ENCODE measurements at places on chromosomes 7 and 10.

DNA sequence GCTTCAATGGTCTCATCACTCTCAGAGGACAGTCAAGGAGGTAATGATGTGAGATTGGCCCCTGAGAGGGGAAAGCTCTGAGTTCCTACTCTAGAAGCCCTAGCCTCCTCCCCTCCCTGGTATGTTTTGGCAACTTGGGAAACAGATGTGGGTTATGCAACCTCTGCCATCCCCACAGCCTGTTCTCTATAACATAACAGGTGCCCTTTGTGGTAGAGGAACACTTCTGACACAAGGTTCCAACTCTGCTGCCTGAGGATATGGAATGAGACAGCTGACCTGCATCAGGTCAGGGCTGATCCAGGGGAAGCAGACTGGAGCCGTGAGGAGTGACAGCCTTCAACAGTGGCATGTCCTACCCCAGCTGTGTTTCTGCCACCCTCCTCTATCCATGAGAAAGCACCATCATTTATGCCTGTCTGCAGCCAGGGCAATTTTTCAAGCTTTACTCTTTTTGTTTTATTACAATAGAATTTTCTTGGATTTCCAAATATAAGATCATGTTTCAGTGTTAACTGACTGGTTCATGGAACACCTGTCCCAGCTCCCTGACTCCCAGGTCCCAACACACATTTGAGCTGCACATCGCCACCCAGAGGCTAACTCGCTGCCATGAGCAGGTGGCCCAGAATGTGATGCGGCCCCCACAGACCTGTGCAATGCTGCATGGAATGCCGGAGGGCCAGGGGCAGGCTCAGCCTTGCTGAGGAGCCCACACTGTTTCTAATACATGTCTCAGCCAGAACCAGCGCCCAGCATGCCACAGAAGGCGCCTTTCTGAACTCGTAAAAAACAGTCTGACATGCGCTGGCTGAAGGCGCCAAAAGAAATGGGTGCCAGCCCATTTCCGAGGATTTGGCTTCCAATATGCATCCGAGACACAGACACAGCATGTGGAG is 124.8 kb upstream of the CHST15 start:
- no peak for DNase-seq

- no peak for DNase-seq
Observed at GRCh38 chr7:135795846-135796570, 47.4 kb upstream of the FAM180A start.

- peak; percentile 33 for DNase-seq
Observed at GRCh38 chr10:126315494-126316177, 72.6 kb downstream of the ADAM12 start.

DNA sequence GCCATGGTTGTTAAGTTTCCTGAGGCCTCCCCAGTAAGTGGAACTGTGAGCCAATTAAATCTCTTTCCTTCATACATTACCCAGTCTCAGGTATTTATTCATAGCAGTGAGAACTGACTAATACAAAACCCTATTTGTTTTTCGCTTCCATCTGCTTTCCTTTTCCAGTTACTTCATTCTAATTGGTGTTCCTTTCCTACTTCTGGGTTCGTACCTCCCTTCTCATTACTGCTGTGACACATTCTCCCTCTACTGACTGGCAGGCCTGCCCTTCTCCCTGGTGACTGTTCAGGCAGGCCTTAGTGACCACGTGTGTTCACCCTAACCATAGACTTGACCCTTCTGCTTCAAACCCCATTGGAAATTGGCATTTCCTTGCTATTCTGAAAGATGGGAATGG is 37.7 kb downstream of the MTURN start:
- no peak for DNase-seq

- DNase-seq, result no peak
Observed at GRCh38 chr7:132312531-132313055, 263.7 kb downstream of the PLXNA4 start.

- no peak for DNase-seq
Observed at GRCh38 chr7:149625340-149625946, 127.8 kb upstream of the ZNF746 start.

GRCh38 chr10:129871966-129872365 is 92.1 kb downstream of the EBF3 start:
- DNase-seq, result no peak

DNA sequence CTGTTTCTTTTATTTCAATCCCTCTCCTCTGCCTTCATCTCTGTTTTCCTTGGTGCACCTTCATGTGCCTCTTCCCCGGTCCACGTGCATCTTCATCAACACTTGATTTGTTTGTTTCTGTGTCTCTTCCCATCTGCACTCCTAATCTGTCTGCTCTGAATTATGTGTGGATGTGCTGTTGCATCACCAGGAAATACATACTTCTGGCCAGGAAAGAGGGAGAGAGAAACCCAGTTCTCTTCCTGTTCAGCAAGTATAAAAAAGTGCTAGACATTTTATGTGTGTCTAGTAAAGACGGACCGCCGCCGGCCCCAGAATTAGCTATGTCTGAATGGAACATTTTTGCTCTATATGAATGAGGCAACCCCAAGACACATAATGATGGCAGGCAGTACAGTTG is 93.8 kb downstream of the CALD1 start:
- DNase-seq, result no peak

DNA sequence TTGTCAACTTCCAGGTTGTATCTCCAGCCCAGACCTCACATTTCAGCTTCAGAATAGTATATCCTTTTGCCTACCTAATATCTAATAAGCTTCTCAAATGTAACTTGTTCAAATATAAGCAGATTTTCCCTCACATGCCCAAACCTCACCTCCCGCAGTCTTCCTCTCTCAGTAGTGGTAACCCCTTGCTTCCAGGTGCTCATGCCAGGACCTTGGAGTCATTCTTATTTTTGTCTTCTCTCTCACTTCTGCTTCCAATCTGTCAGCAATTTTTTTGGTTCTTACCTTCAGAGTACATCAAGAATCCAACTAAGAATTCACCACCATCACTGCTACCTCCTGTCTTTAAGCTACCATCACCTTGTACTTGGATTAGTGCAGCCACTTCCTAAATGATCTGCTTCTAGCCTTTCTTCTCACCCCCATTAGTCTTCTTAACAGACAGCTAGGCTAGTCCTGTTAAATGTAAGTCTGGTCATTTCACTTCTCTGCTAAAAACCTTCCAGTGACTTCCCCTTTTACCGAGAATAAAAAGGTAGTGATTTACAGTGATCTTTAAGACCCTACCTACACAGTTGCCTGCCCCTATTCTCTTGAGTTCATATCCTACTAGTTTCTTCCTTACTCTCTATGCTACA is 14.0 kb downstream of the ANKIB1 start:
- no peak for DNase-seq

DNA sequence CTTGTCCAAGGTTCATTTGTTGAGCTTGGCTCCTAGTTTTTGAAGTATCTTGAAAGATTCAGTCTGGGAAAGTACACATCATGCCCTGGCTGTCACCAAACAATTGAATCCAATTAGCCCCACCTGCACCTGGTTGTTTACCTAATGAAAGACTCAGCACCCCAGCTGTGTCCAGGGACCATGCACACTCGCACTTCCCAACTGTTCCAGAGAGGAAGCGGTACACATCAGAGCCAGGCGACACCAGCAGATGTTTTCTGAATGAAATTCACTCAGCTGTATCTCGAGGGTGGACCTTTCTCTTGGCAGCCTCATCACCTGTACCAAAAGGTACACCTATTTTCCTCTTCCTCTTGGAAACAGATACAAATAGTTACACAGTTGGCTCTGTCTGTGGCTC is 216.4 kb upstream of the LRGUK start:
- no peak for DNase-seq

GRCh38 chr7:116809636-116810266 is 52.6 kb upstream of the CAPZA2 start:
- no peak for DNase-seq

DNA sequence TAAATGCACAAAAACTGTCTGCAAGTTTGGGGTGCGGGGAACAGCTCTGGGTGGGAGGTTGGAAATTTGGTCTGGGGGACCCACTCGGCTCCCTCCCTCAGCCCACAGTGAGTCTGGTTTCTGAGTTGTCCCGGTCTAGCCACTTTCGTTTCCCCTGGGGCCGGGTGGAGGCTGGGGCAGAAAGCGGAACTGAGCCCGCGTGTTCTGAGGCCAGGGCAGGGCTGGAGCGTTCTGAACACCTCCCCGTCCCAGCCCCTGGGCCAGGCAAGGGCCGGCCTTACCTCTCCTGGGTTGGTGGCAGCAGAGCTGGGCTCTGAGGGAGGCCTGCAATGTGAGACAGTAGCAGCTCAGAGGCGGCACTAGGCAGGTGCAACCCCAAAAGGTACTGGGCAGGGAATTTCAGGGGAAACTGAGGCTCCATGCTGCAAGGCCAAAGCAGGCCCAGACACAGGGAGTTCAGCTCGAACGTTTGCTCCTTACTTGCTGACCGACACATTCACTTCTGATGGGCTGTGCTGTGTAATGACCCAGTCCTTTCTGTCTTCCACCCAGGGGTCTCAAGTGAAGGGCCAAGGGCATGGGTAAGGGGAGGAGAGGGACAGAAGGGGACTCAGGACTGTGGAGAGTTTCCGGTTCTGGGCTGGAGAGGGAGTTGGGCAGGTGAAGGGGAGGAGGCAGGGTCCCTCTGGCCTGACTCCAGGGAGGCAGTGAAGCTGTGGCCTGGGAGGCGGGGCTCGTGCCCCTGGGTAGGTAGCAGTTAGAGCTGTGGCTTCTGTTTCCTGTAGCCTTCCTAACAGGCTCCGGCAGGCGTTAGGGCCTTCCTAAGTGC is 3.0 kb downstream of the IRF5 start:
- DNase-seq, result no peak

DNA sequence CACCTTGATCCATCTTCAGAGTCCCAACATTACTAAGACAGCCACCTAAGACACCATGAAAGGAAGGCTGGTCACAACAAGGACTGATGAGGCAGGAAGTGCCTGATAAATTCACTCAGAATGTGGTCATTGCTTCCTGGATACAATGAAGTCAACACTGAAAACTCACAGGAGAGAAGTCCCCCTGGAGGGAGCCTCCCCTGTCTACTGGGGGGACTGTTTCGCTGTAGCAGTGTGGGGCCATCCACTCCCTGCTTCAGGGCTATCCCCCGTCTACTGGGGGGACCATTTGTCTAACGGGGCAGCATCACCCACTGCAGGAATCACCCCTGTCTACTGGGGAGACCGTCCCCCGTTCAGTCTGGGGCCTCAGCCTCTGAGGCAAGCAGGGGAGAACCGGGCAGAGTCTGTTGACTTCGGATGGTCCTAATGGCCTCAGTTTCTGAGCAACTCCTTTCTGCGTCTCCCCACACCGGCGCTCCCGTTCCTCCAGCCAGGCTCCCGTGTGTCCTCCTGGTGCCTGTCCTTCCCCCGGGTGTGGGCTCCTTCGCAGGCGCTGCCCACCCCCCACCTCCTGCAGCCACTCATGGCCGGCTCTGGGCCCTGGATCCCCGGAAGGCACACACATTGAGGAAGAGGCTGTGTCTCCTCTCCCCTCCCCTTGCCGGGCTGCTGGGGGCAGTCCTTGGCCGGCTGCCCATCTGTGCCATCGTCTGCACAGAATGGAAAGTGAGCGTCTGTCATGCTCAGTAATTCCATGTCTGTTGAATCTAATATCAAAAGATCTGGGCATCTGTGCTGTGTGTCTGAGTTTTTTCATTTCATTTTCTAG is 59.9 kb upstream of the DNAJB6 start:
- DNase-seq, result no peak

DNA sequence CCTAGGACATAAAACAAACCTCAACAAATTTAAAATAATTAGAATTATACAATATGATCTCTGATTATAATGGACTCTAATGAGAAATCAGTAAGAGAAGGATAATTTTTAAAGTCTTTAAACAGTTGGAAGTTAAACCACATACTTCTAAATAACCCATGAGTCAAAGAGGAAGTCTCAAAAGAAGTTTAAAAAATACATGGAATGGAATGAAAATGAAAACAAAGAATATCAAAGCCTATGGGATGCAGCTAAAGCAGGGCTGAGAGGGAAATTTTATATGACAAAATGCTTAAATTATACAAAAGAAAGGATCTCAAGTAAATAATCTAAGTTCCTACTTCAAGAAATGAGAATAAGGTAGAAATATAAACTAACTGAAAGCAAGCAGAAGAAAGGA is 460.5 kb downstream of the RPS24 start:
- no peak for DNase-seq

DNA sequence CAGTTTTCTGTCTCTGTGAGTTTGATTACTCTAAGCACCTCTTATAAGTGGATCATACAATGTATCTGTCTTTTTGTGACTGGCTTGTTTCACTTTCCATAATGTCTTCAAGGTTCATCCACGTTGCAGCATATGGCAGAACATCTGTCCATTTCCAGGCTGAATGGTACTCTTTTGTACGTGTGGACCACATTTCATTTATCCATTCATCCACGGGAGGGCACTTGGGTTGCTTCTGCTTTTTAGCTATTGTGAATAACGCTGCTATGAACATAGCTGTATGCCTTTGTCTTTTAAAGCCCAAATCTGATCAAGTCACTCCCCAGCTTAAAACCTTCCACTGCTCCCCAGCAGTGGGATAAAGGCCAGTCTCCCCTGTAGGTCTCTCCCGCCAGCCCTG is 31.5 kb downstream of the EGFR start:
- DNase-seq, result no peak

DNA sequence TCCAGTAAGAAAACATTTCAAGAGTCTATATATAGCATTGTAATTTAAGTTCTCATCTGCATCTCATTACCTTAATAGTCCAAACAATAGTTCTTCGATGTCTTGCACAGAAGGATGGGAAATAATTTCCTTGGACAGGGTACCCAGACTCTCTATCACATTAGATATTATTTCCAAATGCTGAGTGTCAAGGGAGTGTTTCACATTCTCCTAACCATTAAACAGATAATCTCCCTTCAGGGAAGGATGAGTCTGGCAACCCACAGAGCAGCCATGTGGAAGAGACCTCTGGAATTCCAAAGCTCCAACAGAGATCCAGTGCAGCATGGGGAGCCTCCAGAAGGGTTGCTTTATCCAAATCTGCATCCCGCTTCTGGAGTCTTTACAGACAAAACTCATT is 89.6 kb downstream of the FZD1 start:
- no peak for DNase-seq

DNA sequence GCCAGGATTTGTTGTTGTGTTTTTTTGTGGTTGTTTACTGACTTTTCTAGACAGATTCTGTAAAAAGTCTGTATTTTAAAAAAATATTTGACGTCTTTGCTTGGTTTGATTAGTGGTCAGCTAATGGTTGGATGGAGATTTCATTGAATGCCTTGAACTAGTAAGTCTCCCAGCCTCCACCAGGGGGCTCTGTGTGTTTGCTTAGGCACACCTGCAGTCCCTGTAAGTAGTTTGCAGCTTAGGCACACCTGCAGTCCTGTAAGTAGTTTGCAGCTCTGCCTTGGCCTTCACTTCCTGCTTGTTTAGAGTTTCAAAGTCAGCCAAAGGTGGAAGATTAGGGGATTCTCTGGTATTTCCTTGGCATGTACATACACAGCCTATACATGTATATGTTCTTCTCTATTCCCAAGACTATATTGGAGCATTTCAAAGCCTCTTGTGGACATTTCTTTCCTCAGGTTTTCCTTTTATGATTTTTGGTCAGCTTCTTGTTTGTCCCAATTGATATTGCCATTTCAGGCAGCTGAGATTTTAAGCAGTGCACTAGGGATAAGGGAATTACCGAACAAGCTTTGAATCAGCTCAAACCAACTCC is 101.6 kb downstream of the CCSER2 start:
- peak; percentile 14 for DNase-seq

- no peak for DNase-seq
Observed at GRCh38 chr10:16732376-16732775, 84.8 kb downstream of the RSU1 start.

GRCh38 chr10:111083222-111084095 is 6.6 kb downstream of the ADRA2A start:
- no peak for DNase-seq

Data from HS-27A (cell line).